Uterus (tissue), 4 donors: ENCODE measurements at places on chromosomes 7 and 10.

DNA sequence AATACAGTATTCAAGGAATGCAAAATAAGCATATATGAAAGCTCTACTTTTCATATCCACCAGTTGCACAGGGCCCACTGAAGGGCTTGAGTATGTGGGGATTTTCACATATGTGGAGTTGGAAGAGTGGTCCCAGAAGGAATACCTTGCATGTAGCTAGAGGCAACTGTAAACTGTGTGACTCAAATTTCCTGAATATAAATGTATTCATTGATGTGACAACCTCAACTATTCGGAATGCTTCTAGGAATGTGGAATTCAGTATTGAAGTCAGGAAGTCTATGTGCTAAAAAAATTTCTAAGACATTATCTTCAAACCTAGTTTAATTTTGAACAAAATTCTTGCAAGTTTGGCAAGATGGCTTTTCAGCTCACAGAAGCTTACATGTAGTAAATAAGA is 695.5 kb upstream of the SEMA3D start:
- no peaks in the 10 kb centered on the region for H3K27me3 ChIP-seq
- no peak overlapping the region for H3K4me3 ChIP-seq
- H3K27ac ChIP-seq = no peak overlapping the region
- DNase-seq = no peak

GRCh38 chr7:41582116-41582515 is 120.8 kb downstream of the INHBA start:
- H3K27ac ChIP-seq = no peak overlapping the region
- no peak for DNase-seq
- no peaks in the 10 kb centered on the region for H3K4me1 ChIP-seq
- no peaks in the 10 kb centered on the region for H3K36me3 ChIP-seq
- H3K27me3 ChIP-seq = no peaks in the 10 kb centered on the region

GRCh38 chr7:509426-510130 is 10.1 kb downstream of the PDGFA start:
- H3K4me1 ChIP-seq = peaks cover 3% of the 10 kb centered on the region
- DNase-seq = no peak
- no peak overlapping the region for H3K27ac ChIP-seq
- no peaks in the 10 kb centered on the region for H3K36me3 ChIP-seq
- H3K4me3 ChIP-seq = no peak overlapping the region
- no peaks in the 10 kb centered on the region for H3K27me3 ChIP-seq

GRCh38 chr7:156559001-156559400 is 81.6 kb upstream of the RNF32 start:
- no peaks in the 10 kb centered on the region for H3K27me3 ChIP-seq
- H3K4me1 ChIP-seq = no peaks in the 10 kb centered on the region
- DNase-seq = no peak
- no peaks in the 10 kb centered on the region for H3K36me3 ChIP-seq

DNA sequence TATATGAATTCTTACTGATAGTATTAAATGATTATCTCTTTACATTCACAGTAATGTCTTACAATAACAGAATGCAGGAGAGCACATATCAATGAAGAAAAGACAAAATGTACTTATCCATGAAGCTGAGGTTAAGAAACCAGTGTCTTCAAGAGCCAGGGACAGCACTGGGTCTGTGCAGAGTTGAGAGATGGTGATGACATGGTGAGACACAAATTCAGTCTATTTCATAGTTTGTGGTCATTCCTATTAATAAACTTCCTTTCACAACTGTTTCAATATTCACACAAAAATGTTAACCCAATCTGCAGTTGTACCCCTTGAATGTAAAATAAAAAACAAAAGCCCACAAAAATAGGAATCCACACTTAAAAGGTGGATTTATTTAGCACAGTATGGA is 5.3 kb upstream of the MAGI2 start:
- no peak overlapping the region for H3K27ac ChIP-seq
- H3K4me1 ChIP-seq = peaks cover 8% of the 10 kb centered on the region
- H3K27me3 ChIP-seq = no peaks in the 10 kb centered on the region
- H3K36me3 ChIP-seq = no peaks in the 10 kb centered on the region
- DNase-seq = no peak

DNA sequence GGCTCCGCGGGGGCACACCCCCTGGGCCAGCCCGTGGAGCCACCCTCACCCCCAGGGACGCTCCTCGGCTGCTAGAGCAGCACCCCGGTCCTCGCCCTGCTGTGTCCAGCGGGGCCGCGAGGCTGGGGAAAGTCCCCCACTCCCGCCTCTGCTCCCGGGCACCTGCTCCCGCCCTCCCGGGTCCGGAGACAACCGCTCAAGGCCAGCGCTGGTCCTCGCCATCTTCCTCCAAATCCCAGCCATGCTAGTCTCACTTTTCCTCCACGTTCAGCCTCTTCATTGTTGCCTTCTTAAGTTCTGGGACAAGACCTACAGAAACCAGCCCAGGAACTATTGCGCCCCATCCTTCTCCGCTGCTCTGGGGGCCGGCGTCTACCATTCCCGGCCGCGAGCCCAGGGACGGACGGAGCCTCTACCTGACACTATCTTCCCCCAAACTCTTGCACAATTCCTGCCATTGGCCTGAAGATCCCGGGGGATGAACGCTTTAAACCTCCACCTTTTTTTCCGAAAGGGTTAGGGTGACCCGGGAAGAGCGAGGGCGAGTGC is 4.8 kb upstream of the KCP start:
- no peaks in the 10 kb centered on the region for H3K27me3 ChIP-seq
- no peaks in the 10 kb centered on the region for H3K4me1 ChIP-seq
- no peak for DNase-seq

- H3K4me3 ChIP-seq = no peak overlapping the region
- no peak overlapping the region for H3K27ac ChIP-seq
- no peaks in the 10 kb centered on the region for H3K27me3 ChIP-seq
- no peak for DNase-seq
- no peaks in the 10 kb centered on the region for H3K4me1 ChIP-seq
- no peaks in the 10 kb centered on the region for H3K36me3 ChIP-seq
Measured at GRCh38 chr7:110568932-110569331, 522.0 kb upstream of the LRRN3 start.

DNA sequence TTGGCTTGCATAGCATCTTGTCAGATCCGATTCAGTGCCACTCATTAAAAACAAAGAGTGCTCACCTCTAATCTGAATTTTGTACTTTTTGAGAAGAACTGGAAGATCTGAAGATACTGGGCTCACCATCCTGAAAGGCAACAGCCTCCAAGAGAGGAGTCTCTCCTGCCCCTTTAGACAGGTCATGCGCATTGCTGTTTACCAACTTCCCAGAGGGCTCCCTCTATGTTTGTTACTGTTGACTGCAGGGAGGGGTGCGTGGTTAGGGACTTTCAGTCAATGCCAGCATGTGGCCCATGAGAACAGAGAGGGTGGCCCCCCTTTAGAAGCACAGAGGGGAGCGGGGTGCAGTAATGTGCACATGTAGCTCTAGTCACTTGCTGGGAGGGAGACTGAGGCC is 33.2 kb upstream of the CABCOCO1 start:
- DNase-seq = no peak

DNA sequence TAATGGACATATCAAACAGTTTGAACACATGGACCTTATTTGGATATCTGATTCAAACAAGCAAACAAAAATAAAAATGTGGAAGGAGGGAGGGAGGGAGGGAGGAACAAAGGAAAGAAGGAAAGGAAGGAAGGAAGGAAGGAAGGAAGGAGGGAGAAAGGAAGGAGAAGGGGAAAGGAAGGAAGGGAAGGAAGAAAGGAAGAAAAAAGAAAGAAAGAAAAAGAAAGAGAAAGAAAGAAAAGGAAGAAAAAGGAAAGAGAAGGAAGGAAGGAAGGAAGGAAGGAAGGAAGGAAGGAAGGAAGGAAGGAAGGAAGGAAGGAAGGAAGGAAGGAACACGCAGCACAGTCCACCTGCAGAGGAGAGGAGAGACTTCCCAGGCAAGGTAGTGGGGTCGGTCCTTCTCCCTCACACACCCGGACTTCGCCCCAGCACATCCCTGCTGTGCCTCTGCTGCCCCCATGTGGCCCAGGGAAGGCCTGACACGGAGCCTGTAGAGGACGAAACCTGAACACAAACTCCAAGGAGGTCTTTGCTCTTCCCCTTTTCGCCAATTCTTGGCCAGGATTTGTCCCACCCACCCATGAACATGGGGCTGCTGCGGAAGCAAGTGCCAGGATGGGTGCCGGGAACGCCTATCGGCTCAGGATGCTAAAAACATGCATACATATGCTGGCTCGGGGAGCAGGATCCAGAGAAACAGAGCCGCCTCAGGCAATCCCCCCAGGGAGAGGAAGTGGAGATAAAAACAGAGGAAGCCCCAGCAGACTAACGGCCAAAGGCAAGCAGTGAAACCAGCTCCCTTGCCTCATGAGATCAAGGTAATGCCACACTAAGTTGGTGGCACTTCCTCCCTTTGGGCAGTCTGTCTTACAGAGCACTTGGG is 52.3 kb upstream of the DGKI start:
- no peaks in the 10 kb centered on the region for H3K36me3 ChIP-seq
- H3K27me3 ChIP-seq = no peaks in the 10 kb centered on the region
- H3K4me3 ChIP-seq = no peak overlapping the region
- peak; percentile 80 for DNase-seq

DNA sequence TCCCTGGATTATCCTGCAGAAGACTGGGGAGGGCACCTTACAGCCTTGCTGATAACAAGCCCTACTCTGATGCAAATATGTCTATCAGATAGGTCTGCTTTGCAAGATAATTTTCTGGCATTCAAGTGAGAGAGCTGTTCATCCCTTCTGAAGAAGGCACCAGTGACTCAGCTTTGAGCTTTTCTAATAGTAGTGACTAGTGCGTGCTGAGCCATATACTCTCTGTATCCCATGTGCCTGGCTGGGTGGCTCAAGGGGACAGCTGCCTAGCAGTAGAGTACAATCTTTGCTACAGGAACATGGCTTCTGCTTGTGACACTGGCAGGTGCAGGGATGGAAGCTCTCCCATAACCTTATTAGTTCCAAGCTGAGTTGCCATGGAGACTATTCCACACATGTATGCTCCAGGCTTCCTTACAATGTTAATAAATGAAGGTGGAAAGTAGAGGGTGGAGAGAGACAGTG is 35.0 kb upstream of the ABCB4 start:
- no peaks in the 10 kb centered on the region for H3K36me3 ChIP-seq
- H3K4me3 ChIP-seq = no peak overlapping the region
- H3K27me3 ChIP-seq = no peaks in the 10 kb centered on the region

GRCh38 chr10:119025336-119025735 is 4.2 kb upstream of the NANOS1 start:
- H3K27ac ChIP-seq = no peak overlapping the region
- no peak overlapping the region for H3K4me3 ChIP-seq
- DNase-seq = peak; percentile 59
- no peaks in the 10 kb centered on the region for H3K36me3 ChIP-seq
- H3K4me1 ChIP-seq = no peaks in the 10 kb centered on the region

GRCh38 chr10:86603256-86603655 is 51.1 kb upstream of the OPN4 start:
- H3K36me3 ChIP-seq = no peaks in the 10 kb centered on the region
- H3K4me3 ChIP-seq = no peak overlapping the region
- no peak overlapping the region for H3K27ac ChIP-seq
- H3K27me3 ChIP-seq = no peaks in the 10 kb centered on the region
- DNase-seq = no peak
- no peaks in the 10 kb centered on the region for H3K4me1 ChIP-seq

- H3K27ac ChIP-seq = peak overlapping the region; percentile 83
- no peaks in the 10 kb centered on the region for H3K4me1 ChIP-seq
- DNase-seq = peak; percentile 70
- no peaks in the 10 kb centered on the region for H3K27me3 ChIP-seq
- no peaks in the 10 kb centered on the region for H3K36me3 ChIP-seq
- no peak overlapping the region for H3K4me3 ChIP-seq
Measured at GRCh38 chr10:122126763-122127659, 138.0 kb downstream of the TACC2 start.

DNA sequence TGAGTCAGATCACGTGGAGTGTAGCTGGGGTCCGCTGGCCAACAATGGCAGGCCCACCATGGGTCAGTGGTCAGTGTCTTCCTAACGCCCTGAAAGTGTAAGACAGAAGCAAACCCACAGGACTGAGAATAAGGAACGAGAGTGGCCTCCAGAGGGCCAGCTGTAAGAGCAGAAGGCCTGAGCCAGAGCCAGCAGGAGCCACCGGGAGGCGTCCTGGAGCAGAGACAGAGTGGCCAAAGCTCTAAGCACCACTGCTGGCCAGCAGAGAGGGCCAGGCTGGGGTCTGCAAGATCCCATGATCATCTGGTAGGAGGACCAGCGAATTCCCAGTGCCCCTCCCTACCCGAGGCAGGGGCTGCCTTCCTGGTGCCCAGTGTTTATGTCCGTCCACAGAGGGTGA is 9.2 kb downstream of the CCDC201 start:
- H3K27me3 ChIP-seq = no peaks in the 10 kb centered on the region
- no peak for DNase-seq
- H3K4me1 ChIP-seq = no peaks in the 10 kb centered on the region
- H3K36me3 ChIP-seq = no peaks in the 10 kb centered on the region
- no peak overlapping the region for H3K4me3 ChIP-seq
- H3K27ac ChIP-seq = no peak overlapping the region

DNA sequence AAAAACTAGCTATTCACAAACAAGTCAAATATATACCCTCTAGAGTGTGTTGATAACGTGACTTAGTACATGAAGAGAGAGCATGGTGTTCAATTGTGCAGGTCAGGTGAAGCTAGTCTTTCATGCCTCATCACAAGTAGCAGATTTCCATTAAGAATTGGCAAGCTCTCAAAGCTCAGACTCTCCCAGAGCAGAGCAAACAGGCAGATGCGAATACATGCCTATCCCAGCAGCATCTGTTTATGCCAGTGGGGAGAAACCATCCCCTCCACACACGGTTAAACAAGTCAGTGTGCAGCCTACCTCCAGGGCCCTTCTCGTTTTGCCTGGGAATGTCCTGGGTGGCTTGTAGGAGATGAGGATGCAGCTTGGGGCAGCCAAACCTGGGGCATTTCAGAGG is 532.5 kb upstream of the C7orf33 start:
- no peaks in the 10 kb centered on the region for H3K4me1 ChIP-seq
- no peak for DNase-seq
- no peaks in the 10 kb centered on the region for H3K36me3 ChIP-seq
- H3K27ac ChIP-seq = no peak overlapping the region
- H3K4me3 ChIP-seq = no peak overlapping the region

- no peak for DNase-seq
- no peaks in the 10 kb centered on the region for H3K27me3 ChIP-seq
- H3K27ac ChIP-seq = no peak overlapping the region
- no peaks in the 10 kb centered on the region for H3K36me3 ChIP-seq
- no peak overlapping the region for H3K4me3 ChIP-seq
Measured at GRCh38 chr7:121008816-121009215, 20.3 kb downstream of the CPED1 start.

DNA sequence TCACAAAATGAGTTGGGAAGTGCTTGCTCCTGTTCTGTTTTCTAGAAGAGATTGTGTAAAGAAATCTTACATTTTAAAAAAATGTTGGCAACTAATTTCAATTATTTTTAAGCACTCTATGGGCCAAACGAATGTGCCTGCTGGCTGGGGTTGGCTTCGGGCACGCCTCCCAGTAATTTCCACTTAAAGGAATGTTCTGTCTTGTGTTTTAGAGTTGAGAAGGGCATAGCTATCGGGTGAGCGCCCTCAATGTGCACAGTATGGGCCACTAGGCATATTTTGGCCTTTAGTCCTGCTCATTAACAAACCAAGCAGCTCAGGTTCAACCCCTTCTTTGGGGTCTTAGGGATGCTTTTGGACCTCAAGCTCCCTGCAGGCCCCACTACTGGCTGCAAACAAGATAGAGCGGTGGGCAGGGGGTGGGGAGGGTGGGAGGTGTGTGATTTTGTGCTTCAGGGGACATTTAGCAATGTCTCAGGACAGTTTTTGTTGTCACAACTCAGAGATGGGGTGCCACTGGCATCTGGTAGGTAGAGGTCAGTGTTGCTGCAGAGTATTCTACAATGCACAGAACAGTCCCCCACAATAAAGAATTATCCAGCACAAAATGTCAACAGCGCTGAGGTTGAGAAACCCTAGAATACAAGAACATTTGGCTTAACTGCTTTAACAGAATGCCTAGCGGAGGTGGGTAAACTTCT is 40.7 kb downstream of the TACC2 start:
- no peak overlapping the region for H3K4me3 ChIP-seq
- H3K36me3 ChIP-seq = no peaks in the 10 kb centered on the region
- no peak for DNase-seq
- no peak overlapping the region for H3K27ac ChIP-seq
- H3K4me1 ChIP-seq = no peaks in the 10 kb centered on the region
